RCC 7860 (cell line): ENCODE measurements at places on chromosomes 3 and 15.

- no peak for DNase-seq
Measured at GRCh38 chr3:134998855-134999254, 203.8 kb downstream of the EPHB1 start.

DNA sequence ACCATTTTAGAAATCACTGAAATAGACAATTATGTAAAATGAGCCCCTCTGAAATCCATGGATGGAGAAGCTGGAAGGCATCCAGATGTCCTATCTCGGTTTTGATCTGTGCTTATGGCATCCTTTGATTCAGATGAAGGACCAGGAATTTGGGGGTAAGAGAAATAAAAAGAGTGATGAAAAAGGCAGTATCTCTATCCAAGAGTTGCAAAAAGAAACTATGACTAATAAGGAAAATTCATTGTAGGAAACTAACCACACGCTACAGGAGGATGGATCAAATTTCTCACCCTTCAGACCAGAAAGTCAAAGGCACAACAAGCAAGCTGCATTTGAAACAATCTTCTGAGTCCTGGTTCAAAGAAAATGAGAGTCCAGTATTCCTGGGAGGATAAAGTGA, 34.8 kb downstream of the SRGAP3 start:
- no peak for DNase-seq

- DNase-seq, result no peak
Measured at GRCh38 chr15:64423970-64424369, 36.3 kb downstream of the TRIP4 start.

GRCh38 chr3:39727415-39727814, 82.0 kb upstream of the MYRIP start:
- no peak for DNase-seq

DNA sequence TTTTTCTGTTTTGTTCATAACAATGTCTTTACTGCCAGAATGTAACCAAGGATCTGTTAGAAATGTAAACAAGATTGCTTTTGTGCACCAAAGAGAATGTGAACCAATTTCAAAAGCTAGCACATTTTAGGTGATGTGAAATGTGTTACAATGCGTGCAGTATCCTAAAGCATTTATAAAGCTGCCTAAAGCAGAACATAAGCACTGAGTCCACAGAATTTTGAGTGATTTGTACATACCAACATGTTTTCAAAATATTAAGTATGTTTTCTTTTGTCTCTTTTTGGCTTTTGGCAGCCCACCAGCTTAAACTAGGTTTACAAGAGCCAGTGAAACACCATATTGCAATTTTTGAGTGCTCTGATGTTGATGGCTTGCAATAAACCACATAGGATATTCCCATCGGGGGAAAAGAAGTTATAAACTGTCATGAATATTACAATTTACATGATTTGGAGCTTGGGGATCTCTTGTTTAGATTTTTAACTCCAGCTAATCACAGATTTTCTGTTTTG, 364.0 kb downstream of the ZIC1 start:
- no peak for DNase-seq

DNA sequence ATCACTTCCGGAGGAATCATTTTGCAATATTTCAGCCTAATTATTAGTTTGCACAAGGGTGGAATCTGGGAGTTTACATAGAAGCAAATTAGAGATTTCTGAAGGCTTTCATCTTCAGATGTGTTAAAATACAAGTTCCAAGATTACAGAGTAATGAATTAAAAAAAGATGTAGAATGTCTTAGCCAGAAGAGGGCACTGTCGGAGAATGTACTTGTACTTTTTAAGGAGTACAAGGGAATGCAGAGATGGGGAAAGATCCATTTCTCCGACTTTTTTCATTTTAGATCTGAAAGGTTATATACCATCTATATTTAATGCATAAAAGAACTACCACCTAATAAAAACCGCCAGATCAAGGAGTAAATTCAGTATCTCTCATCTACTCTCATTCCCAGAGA, 43.1 kb upstream of the WDR5B start:
- DNase-seq, result peak; percentile 53

GRCh38 chr3:177229791-177230190, 32.5 kb upstream of the TBL1XR1 start:
- no peak for DNase-seq

GRCh38 chr3:107846279-107846852, 244.5 kb downstream of the CD47 start:
- DNase-seq, result peak; percentile 41

DNA sequence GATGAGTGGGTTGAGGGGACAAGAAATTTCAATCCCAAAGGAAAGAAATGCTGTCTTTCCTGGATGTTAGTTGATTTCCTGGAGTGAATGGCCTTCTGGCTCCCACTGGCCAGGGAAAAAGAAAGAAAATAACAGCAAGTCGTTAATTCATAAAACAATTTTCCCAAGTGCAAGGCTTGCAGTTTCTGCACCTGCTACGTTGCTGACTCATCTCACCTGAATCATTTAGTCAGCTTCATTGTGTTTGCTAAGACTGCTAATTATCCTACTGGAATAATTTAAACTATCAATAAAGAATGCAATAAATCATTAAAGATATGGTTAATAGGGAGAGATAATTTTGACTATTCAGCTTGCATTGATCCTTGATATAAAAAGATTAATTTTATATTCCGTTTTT, 387.6 kb downstream of the ROBO2 start:
- no peak for DNase-seq

DNA sequence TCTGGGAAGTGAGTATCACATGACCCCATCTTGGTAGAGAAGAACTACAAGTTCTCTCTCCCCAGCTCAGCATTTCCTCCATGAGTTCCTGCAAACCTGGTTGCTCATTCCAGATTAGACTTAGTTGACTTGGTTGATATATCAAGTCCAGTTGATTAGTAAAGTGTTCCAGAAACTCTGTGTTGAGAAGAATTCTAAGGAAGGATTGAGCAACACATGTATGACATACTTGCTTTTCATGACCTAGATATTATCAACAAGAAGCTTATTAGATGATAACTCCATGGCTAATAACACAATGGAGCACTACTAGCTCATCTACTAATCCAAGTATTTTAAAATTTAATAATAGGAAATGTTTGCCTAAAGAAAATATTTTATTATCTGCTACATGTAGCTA, 6.4 kb upstream of the EID1 start:
- no peak for DNase-seq

DNA sequence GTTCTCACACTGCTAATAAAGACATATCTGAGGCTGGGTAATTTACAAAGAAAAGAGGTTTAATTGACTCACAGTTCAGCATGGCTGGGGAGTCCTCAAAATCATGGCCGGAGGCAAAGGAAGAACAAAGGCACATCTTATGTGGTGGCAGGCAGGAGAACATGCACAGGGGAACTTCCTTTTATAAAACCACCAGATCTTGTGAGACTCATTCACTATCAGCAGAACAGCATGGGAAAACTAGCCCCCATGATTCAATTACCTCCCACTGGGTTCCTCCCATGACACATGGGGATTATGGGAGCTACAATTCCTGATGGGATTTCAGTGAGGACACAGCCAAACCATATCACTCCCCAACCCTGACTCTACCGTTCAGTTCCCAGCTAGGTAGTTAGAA, 59.7 kb upstream of the MINAR1 start:
- DNase-seq, result no peak

DNA sequence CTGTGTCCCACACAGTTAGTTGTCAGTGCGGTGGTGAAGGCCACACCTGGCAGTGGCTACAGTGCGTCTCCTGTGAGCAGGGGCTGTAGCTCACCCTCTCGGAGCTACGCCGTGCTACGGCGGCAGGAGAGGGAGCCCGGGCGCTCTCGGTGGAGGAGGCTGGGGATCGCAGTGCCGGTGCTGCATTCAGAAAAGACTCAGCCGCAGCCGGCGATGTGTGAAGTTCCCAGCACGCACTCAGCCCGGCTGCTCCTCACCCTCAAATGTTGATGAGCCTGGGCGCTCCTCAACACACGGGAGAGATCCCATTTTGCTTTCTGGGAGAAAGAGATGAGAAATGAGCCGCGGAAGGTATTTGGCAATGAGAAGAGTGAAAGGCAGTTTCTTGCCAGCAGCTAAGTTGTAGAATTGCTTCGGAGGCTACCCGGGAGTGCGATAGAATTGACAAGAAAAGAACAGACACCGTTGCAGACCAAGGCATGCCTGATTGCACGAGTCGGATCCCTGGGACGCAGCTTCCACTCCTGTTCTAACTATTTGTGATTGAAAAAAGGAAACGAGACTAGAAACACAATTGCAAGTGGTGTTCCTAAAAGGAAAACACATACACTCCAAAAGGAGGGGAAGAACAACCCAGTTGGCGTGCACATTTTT, at the start of gene UNC13C:
Gene UNC13C, plus strand, starts transcription at position 189 of the 654 bp plus-strand sequence. CDS start 34,463 bp downstream, outside the sequence.
- DNase-seq, result peak; percentile 14

- no peak for DNase-seq
Measured at GRCh38 chr3:89440386-89440785, 333.0 kb downstream of the EPHA3 start.

DNA sequence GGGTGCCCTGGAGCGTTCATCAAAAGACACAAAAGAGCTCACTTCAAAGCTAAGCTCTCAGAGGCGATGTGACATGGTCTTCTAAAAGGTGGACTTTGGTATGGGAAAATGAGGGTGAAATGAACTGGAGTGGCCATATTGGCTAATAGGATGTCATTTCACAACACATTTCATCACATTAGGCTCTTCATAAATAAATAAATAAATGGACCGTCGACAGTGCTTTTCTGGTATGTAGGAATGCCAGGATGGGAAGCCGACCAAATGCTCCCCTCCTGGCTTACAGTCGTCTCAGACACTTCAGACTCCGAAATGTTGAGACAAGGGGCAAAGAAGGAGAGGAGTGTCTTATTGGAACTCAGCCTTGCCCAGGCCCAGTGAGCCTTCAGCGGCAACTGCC, 383.0 kb downstream of the NTRK3 start:
- DNase-seq, result no peak

DNA sequence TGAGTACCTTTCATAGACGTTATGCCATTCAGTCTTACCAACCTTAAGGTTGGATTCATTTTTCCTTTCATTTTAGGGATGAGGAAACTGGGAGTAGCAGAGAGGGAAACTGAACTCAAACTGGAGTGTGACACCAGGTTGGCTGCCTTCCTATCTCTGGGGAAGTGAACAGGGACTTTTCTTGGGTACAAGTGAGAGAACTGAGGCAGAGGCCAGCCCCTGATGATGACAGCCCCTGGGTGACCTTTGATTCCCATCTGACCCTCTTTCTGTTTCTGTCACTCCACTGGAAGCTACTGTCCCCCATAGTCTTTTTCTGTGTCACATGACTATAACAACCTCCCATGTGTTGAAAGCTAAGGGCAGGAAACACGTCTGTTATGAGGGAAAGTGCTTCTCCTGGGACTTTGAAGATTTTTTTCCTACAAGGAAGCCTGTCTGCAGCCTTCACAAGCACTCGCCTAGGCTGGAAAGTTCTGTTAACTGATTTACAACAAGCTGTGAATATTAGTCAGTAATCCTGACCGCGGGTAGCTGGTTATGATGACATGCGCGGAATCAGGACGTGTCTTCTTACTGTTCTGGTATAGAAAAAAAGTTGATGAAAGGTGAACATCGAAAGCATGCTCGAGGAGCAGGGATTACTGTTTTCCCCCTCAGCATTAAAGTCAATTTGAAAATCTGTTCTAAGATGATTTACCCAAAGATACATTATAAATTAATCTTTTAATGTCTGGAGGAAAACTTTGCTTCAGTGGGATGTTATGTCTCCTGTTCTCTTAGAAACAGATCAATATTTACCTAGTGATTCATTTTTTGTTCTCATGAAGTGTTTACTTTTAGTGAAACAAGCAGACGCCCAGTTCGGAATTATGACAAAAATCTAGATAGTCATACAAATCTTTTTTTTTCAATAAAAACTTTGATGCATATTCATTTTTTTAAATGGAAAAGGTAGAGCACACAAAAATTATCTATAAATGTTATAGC, 31.5 kb downstream of the ABHD2 start:
- DNase-seq, result no peak

- DNase-seq, result no peak
Measured at GRCh38 chr3:42119561-42120355, 28.6 kb downstream of the TRAK1 start.

- peak; percentile 79 for DNase-seq
Measured at GRCh38 chr3:129313665-129314385, 35.2 kb downstream of the HMCES start.

DNA sequence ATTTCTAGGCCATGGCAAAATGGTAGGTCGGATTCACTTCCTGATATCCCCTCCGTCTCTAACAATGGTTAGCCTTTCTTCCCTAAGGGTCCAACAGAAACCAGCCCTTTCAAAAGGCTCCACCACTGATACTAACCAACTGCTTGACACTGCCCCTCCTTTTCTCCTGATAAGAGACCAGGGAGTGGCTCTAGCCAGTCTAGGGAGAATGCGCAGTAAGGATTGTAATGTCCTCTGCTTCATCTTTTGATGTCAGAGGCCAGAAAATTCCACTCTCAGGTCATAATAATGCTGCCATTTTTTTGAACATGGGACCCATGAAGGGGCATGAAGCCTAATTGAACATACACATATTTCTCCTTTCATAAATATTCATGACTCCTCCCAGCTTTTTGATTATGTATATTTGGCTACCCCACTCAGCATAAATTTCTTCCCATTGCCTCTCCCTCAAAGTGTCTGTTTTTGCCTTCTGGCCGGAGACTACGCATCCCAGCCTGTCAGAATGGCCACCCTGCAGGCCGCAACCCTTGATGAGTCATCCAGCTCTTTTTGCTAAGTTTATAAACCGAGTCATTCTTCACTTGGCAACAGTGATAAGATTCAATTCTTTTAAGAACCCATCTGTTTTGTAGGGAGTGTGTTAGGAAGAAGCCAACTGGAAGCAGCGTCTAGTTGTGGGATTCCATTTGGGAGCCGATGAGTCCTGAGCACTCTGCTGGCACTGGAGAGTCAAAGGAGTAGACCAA, 189.0 kb upstream of the MCTP2 start:
- peak; percentile 44 for DNase-seq
